ENCODE measurements at places on chromosomes 2 and 18.

DNA sequence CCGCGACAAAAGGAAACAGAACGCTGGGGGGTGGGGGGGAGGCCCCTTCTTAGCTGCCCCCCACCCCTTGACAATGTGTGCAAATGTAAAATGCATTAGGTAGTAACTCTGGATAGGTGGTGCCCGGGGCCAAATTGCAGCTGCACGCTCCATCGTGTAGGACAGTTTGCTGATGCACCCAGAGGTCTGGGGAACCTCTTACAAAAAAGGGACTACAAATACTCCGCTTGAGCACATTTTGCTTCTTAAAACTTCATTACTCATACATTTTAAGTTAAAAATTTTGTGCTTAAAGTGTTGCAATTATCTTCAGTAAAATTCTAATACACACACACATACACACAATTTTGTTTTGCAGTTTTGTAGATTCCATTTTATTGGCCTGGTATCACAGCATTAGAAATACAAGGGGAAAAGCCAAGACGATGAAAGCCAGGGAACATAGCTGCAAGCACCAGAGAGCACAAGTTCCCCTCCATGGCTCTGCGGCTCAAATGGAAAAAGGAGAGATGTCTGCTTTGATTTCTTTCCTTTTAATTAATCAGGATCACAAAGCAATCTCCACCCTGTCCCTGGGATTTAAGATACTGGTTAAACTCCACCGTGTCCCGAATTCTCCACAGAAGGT is 582.1 kb downstream of the ZEB2 start:
- DNase-seq, result no peak

DNA sequence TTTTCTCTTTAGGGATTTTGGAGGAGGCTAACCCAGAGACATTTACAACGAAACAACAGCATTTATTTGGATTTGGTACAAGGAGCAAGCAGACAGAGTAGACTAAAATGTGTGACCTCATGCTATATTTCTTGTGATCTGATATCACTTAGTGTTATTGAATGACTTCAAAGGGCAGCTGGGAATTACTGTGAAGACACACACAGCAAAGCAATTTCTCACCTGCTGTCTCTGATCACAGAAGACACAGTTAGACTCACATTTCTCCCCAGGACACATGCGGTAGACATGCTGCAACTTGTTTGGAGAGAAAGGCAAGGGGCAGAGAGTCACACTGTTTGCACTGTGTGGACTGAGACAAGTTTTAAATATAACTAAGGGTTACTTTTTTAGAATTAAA is 67.5 kb downstream of the LTBP1 start:
- no peak for DNase-seq

- no peak for DNase-seq
Measured at GRCh38 chr2:158841850-158842249, 46.7 kb downstream of the DAPL1 start.

- no peak for DNase-seq
Measured at GRCh38 chr18:27520401-27520800, 335.3 kb upstream of the CHST9 start.

GRCh38 chr2:191686066-191686465 is 8.1 kb downstream of the NABP1 start:
- DNase-seq, result no peak

- DNase-seq, result no peak
Measured at GRCh38 chr2:45128580-45128997, 119.3 kb upstream of the SIX2 start.

DNA sequence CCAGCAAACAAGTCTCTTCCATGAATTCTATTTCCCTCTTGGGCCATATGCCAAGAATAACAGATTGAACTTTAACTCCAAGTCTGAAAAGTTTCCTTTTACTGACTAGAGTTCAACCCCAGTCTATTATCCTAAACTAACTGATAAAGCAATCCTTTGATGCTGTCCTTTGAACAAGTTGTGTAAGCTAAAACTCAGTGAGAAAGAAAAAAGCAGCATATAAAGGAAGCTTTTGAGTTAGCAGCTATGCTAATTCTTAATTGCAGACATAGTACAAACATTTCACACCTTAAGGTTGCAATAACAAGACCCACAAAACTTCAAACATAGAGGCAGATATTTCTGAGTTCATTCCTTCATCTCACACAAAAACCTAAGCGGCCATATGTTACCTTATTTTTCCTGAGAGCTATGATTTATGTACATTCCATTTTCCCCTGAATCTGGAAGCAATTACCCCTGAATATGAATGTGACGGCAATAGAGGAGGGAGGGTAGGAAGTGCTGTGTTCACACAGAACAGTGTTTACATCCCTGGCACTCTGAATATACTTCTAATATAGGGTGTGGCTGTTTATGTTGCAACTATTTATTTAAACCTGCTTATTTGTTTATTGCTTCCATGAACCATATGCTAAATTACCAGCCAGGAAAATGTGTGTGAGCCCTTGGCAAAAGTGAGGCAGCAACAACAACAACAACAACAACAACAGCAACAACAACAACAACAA is 180.6 kb downstream of the IRS1 start:
- no peak for DNase-seq

DNA sequence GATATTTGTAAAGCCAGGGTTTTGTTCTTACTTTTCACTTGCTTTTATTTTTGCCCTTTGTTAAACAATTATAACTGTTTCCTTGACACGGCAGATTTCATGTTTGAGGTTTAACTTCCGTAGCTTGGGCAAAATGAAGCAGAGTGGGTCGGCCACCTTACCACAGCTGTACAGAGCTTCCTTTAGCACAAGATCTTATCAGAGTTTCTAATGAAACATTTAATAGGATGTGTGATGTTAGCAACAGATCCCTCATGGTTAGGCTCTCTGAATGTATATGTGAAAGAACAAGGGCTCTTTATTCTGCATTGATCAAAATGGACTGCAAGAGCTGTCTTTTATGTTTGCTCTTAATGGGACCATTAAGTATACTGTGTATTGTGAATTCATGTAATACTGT is 22.3 kb downstream of the RNF125 start:
- no peak for DNase-seq

- no peak for DNase-seq
Measured at GRCh38 chr2:174683392-174683759, 80.9 kb downstream of the CHRNA1 start.

- no peak for DNase-seq
Measured at GRCh38 chr2:64124571-64124970, 19.6 kb downstream of the PELI1 start.

DNA sequence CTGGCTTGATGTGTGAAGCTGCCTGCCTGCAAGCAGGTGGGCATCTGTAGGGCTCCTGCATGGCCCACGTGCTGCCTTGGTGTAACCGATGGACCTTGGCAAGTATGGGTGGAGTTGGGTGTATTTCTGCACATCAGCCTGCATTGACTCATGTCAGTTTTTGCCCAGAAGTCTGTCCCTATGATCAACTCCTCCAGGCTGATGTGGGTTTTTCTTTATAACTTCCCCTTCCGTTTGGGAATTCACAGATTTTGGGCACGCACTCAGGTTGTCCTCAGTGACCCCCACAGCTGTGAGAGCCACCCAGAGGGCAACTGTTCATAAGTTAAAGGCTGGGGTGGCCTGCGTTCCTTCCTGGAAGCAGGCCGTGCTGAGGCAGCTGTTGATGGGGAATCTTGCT is 123.3 kb downstream of the NCK2 start:
- no peak for DNase-seq

GRCh38 chr2:114688241-114688640 is 245.8 kb downstream of the DPP10 start:
- no peak for DNase-seq

- no peak for DNase-seq
Measured at GRCh38 chr18:63158012-63158631, 161.4 kb downstream of the BCL2 start.

- no peak for DNase-seq
Measured at GRCh38 chr2:209653134-209653533, 118.5 kb upstream of the UNC80 start.

GRCh38 chr2:223692191-223692947 is 90.2 kb upstream of the SCG2 start:
- DNase-seq, result no peak

- DNase-seq, result no peak
Measured at GRCh38 chr18:75802681-75803080, 375.2 kb upstream of the SMIM21 start.

DNA sequence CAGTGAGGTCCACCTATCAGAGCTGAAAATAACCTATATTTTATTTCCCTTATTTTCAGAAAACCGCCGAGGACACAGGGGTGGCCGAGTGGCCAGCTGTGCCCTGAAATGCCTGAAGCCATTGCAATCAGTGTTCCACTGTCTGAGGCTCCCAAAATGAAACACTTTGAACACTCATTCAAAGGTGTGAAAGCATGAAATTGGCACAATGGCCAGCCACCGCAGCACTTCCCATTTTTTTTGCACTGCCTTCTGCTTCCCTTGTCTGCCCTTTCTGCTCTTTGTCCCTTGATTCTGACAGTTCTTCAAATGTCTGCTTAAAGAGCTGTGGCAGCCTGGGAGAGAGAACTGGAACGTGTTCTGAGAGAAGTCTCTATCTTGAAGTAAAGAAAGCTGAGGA is 1127.5 kb upstream of the CELF4 start:
- no peak for DNase-seq

- no peak for DNase-seq
Measured at GRCh38 chr2:237293978-237294377, 120.0 kb downstream of the COL6A3 start.

GRCh38 chr18:70279470-70279869 is 9.4 kb upstream of the SOCS6 start:
- DNase-seq, result no peak

- DNase-seq, result no peak
Measured at GRCh38 chr2:167943897-167944296, 303.5 kb downstream of the STK39 start.

DNA sequence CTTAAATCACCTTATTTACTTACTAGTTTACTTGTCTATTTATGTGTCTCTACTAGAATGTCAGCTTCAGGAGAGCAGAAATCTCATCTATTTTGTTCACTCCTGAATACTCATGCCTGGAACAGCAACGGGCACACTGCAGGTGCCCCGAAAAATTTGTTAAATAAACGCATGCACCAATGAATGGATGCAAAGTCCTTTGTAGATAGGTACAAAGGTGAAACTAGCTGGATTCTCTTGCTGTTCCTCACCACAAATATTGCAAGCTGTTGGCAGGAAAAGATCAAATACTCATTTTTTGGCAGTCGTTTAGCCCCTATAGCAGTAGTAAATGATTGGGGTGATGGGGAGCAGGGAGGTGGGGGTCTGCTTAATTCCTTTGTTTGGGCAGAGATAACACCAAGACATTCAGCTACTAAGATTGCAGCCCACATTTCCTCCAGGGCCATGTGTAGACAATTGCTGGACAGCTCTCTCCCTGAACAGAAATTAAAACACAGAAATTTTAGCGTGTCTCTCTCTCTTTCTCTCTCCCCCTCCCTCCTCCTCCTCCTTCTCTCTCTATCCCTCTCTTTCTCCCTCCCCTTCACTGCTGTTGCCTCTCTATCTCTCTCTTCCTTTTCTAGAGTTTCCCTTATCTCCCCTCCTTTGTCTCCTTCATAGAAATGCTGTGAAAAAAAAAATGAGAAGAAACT is 5.4 kb downstream of the MARCHF4 start:
- DNase-seq, result no peak

DNA sequence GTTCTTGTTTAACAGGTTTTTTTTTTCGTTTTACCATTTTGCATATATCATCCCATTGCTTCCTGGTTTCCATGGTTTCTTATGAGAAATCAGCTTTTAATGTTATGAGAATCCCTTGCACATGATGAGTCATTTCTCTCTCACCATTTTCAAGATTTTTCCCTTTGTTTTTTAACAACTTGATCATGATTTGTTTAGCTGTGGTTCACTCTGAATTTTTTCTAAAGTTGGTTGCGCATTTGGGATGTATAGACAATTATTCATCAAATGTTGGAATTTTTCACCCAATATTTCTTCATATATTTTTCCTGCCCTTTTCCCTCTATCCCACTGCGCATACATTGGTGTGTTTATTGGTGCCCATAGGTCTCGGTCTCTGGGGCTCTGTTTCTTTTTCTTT is 42.4 kb upstream of the BIN1 start:
- DNase-seq, result no peak

- DNase-seq, result no peak
Measured at GRCh38 chr18:5297597-5297996, 2.1 kb upstream of the ZBTB14 start.

GRCh38 chr2:186576614-186577013 is 13.2 kb upstream of the ITGAV start:
- DNase-seq, result no peak

DNA sequence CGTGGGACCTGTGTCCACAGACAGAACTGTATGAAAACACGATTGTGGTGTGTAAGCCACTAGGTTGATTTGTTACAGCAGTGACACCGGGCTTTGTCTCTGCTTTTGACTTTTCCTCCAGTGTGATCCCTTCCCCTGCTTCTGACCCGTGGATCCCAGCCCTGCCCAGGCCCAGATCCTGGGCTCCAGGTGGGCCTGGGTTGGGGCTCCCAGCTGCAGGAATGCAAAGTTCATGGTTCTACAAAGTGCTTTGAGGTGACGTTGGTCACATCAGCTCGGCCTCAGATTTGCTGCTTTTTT is 26.8 kb downstream of the HPCAL1 start:
- no peak for DNase-seq

DNA sequence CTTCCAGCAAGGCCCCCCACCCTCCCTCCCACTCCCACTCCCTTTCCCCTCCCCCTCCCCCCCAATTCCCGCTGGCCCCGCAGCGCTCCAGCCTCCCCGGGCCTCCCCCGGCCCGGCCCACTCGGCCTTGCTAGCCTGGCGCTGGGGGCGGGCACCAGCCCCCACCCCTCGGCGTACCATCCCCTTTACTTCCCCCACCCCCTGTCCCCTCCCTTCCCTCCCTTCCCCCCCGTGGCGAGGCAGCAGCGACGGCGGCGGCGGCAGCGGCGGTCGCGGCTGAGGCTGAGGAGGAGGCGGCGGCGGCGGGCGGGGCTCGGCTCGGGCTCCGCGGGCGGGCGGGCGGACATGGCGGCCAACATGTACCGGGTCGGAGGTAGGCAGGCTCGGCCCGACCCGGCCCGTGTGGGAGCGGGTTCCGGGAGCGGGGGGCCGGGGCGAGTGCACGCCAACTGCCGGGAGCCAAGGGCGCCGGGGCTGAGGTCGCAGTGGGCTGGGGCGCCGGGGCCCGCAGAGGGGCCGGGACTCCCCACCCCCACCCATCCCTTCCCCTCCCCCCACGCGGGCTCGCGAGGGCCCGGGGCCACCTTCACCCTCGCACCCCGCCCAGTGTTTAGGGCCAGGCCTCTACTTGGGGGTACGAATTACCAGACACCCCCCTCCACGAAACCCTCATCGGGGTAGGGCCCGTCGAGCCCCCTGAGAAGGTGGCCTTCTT is at the start of gene MTA3:
Gene MTA3 (plus strand): TSS at position 232 of the 715 bp plus-strand sequence. CDS start 114 bp downstream, at position 346.
- no peak for DNase-seq

- DNase-seq, result no peak
Measured at GRCh38 chr2:120673571-120674061, 62.1 kb upstream of the GLI2 start.

GRCh38 chr18:76952747-76953146 is 130.4 kb downstream of the ZNF236 start:
- no peak for DNase-seq

DNA sequence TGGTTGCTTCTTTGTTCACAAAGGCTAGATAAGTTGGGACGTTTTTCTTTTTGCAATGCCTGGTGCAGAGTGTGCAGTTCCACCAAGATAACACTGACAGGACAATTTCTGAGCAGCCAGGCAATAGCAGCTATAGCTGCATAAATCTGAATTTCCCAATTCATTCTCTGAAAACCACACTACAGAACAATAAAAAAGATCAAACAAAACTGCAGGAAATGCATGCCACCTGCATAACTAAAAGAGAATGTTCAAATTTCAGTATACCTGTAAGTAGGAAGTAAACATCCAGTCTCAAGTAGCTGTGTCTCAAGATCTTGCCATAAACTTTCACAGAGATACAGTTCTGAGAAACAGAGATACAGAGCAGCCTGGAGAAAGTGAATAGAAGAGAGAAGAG is 5.3 kb upstream of the KCTD18 start:
- DNase-seq, result no peak

- no peak for DNase-seq
Measured at GRCh38 chr2:82675186-82675585, 1783.9 kb downstream of the SUCLG1 start.
